ENCODE measurements at places on chromosomes 1 and 21.

DNA sequence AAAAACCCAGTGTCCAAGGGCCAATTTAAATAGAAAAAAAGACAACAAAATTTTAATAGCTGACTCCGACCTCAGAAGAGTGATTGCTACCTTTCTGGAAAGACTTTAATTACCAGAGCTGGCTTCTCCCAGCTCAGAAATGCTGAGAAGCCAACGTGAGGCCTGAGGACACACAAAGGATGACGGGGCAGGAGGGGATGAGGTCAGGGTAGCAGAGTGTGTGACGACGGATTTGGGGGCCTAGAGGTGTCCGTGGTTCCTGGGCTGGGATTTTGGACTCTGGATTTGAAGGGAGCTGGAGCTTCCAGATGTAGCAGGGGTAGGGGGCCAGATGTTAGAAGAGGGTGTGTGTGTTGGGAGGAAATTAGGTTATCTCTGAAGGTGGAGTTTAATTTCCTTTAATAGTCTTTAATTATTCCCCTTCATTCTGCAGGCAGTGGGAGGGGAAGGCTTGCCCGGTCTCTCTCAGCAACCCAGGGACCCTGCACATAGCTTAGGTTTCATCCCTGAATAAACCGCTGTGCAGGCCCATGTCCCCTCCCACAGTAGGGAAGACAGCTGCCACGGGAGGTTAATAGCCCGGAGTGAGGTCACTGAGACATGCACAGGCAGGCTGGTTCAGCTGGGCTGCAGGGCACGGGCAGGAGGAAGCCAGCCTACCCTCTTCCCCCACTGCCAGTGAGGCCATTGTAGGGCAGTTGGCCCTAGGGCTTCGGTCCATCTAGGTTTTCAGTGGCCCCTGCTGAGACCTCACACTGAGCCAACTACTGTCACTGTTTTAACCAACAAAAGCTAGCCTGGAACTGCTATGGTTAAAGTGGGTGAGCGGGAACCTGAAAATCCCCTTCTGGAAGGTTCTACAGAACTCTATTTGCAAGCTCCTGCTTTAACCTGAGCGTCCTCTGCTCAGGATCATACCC lies 3.8 kb upstream of the PADI3 start:
- DNase-seq, result no peak

- no peak for DNase-seq
Measured at GRCh38 chr1:207333620-207334019, 12.1 kb downstream of the CD55 start.

DNA sequence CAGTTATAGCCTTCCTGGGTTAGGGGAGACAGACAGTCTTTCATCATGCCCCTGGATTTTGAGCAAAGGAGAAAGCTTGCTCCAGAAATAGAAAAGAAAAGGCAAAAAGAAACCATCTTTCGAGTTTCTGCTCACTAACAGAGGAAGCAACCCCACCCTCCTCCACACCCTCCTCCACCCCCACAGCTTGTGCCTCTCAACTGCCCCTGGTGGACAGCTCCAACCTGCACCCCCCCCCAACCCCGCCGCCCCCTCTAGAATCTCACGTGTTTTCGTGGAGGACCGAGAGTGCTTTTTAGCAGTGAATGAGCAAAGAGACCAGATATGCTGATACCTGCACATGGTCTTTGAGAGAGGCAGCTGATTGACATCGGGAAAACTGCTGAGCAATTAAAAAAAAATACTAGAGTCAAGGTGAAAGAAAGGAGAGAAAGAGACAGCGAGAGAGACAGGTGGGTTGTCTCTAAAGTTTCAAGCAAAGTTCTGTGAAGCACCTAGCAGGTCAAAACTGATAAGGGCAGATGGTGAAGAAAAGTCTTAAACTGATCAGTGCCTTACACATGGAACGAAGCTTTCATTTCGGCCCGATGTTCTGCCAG lies 358.3 kb downstream of the KIF26B start:
- no peak for DNase-seq

GRCh38 chr21:26001356-26001755 lies 169.2 kb downstream of the APP start:
- no peak for DNase-seq

GRCh38 chr1:199936441-199936840 lies 91.1 kb upstream of the NR5A2 start:
- no peak for DNase-seq

- no peak for DNase-seq
Measured at GRCh38 chr1:212149566-212149965, 114.0 kb downstream of the DTL start.

GRCh38 chr1:26838474-26839338 lies 12.2 kb downstream of the ZDHHC18 start:
- no peak for DNase-seq

DNA sequence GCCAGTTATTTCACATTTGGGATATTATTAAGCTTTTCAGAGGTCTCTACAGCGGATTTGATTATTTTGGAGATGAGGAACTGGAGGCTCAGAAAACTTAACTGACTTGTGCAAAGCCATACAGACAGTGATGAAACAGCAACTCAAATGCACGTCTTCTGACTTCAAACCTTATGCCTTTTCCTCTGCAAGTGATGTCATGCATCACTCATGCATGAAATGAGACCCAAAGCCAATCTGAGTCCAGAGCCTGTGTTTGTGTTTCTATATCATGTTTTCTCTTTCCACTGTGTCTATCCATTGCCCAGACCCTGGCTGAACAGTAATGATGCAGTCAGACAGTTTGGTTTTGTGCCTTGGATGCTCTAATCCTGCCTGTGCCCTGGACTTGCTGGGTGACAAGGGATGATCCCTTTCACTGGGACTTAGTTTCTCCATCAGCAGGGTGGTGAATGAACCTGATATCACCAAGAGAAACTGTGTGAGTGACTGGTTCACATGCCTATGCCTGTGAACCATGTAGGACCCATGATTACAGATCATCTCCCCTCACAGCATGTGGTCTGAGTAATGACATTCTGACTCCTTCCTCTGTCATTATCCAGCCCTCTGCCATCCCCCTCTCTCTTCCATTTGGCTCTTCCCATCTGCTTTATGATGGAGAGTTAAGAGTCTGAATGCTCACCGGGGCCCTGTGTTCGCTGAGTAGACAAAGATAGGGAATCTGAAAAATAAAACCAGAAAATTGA lies 33.4 kb downstream of the SLAMF6 start:
- no peak for DNase-seq

DNA sequence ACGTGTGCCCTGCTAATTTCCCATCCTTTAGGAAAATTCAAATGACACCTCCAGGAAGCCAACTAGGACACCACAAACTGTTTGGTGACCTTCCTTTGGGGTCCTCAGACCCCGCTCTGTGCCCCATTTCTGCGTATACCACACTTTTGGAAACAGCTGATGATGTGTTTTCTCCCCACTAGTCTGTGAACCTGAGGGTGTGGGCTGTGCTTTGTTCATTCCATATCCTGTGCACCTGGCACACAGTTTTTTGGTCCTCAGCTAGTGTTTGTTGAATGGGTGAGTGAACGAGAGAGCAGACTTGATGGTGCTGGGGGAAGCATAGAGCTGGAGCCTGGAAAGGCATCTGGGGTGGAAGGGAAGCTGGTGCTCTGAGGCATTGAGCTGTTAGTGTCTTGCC lies 48.6 kb downstream of the RPS6KA1 start:
- no peak for DNase-seq

DNA sequence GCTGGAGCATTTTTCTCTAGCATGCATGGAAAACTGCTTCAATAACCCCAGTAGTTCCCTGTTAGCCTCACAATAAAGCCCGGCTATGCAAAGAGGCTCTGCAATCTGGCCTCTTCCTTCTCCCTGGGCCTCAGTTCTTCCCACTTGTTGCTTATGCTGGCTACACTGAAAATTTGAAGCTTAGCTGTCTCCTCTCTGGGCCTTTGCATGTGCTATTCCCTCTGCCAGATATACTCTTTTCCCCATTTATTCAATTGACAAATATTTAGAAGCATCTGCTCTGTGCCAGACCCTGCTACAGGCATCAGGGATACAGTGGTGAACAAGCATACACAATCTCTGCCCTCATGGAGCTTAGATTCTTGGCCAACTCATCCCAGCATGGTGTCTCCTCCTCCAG lies 15.3 kb downstream of the CRYBG2 start:
- DNase-seq, result no peak

DNA sequence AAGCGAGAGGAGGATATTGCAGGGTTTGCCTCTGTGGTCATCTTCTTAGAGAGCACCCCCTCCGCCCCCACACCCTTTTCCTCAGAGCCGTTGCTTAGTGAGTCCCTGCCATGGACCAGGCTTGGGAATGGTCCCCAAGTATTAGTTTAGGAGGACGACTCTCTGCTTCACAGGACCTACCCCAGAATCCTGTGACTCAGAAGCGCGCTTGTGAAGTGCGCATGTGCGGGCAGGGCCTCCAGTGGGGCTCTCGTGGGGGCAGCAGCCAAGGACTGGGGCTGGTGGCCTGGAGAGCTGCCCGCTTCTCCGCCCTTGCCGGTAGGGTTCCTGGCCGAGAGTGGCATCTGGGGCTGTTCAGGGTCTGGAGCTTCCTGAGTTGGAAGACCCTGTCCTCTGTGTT lies 37.3 kb upstream of the HMGN1 start:
- no peak for DNase-seq

DNA sequence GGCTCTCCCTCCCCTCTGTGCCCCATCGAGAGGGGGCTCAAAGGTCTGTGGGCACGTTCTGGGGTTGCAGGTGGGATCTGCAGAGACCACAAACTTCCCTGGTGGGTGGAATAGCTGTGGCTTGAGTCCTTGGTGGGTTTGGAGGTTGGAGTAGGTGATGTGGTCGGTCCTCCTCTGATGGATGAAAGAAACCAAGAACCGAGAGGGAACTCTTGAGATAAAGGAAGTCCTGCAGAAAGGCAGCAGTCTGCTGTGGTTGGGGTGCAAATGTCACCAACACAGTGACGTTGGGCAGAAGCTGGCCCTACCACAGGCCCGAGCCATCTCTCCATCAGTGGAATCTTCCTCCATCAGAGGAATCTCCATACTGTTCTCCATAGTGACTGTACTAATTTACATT lies 171.8 kb downstream of the FCRL5 start:
- DNase-seq, result no peak

DNA sequence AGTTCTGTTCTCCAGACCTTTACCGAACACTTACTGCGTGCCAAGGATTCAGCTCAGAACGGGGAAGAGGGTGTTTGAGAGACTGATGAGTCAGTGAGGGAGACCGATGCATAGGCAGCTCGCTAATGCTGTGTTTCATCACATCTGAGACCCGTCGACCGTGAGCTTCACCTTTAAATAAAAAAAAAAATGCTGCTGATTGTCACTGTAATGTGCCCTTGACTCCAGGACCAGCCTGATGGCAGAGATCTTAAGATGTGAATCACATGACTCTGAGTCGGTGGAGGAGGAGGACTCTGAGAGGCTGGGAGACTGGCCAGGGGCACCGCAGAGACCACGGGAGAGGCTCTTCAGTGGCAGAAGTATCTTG lies 28.8 kb downstream of the SPSB1 start:
- DNase-seq, result no peak

- DNase-seq, result no peak
Measured at GRCh38 chr1:234973426-234974250, 155.0 kb downstream of the TOMM20 start.

DNA sequence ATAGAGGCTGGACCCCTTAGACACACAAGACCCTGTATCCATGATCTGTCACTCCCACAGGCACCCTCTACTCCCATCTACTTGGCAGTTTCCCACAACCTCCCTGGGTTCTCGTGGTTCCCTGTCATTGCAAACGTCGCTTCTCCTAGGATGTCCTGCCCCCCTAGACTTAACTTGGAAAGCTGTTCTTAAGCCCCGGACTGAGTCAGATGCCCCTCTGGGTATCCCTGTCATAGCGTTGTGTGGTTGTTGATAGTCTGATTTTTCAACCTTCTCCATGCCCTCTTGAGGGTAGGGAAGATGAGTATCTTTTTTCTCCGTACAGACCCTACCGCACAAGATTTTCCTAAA lies 11.8 kb downstream of the RCC1 start:
- peak; percentile 53 for DNase-seq

GRCh38 chr1:41851589-41851988 lies 67.1 kb downstream of the HIVEP3 start:
- no peak for DNase-seq

DNA sequence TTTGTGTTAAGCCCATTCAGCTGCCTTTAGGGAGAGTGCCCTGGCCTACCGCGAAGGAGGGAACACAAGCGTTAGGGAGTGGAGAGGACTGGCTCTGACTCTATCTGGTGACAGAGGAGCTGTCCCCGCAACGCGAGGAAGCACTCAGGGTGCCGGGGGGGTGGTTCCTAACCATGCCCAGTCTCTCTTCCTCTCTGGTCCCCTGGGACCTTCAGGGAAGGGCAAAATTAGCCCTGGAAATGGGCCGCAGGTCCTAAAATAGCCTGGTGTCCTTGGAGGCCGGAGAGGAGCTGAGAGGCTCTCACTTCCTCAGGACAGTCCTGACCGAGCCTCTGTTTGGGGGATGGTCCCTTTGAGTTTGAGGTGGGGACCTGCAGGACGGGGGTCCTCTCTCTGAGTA lies 5.8 kb downstream of the SLC45A1 start:
- DNase-seq, result no peak

DNA sequence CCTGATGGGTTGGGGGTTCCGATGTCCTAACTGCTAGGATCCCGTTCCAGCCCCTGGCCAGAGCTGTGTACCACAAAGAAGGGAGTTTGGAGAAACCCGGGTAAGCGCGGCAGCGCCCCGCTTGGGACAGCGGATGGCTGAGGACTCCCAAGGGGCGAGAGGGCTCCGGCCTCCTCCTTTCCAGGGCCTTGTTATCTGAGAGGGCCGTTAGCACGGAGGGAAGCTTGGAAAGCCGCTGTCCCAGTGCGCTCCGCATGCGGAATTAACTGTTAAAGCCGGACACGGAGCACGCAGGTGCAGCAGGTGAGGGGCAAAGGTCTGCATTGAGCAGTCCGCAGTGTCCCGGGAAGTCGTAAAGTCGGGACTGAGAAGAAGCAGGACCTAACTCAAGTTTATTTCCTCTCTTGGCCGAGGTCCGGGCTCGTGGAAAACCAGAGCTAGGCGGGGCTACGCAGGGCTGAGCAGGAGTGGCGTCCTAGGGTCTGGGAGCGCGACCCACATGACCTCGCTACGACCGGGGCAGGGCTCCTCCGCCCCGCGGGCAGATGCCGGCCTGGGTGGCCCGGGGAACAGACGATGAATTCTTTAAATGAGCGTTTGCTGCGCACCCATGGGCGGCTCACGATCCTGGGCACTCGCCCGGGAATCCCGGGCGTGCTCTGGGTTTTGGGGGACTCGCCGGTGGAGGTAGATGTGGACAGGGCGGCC lies 4.5 kb downstream of the LHX4 start:
- DNase-seq, result no peak

- no peak for DNase-seq
Measured at GRCh38 chr1:110525249-110525595, 6.2 kb upstream of the KCNA10 start.

GRCh38 chr21:44840771-44841170 lies 22.9 kb upstream of the SUMO3 start:
- no peak for DNase-seq

All from HAP-1 (cell line).